ENCODE measurements at places on chromosomes 4 and X.

GRCh38 chr4:104494822-104495559 lies at the start of gene CXXC4:
CXXC4 (minus strand) TSS chr4:104494894; CDS start chr4:104491802, 3,092 bp downstream.
- peak; percentile 56 for DNase-seq

- no peak for DNase-seq
Observed at GRCh38 chrX:9604908-9605306, 140.0 kb downstream of the TBL1X start.

- DNase-seq = no peak
Observed at GRCh38 chr4:42618023-42618422, 38.9 kb downstream of the ATP8A1 start.

DNA sequence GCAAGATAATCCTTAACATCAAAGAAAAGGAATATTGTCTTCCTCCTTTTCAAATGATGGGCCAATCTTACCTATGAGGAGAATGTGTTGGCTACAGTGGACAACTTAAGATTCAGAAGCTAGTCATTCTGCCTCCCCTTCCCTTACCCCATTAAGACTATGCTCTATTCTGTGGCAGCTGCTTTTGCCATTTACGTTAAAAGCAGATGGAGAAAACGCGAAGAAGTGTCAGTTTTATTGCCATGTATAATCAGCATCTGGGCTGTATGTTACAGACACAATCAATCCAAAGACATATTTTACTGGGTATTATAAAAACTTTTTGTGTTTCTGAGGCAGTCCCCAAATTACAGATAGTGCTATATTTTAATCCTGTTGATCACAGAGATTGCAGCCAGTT lies 196.1 kb upstream of the PACRGL start:
- no peak for DNase-seq

GRCh38 chrX:96435378-96436035 lies 249.1 kb upstream of the DIAPH2 start:
- no peak for DNase-seq

Measured in CD4-positive, alpha-beta T cell treated with Interleukin-21 for 1 hour (primary cell).